ENCODE measurements at places on chromosomes 1 and 21. TPM values are rescaled to one million over a fixed set of nuclear protein-coding genes. Genes with fewer than 3 reads are reported as not detected.

Gene PINK1
- total RNA-seq = 56.4 TPM

Gene DYRK3
- total RNA-seq = 13.0 TPM

Gene TTC4
- 18.8 TPM for total RNA-seq

Gene LRRC53
- total RNA-seq = not detected

Gene LDLRAD1
- not detected for total RNA-seq

Gene SFT2D2
- total RNA-seq = 18.8 TPM

Gene ATAD3C
- total RNA-seq = not detected

Gene THEM5
- total RNA-seq = not detected
